ENCODE measurements at places on chromosomes 1 and 21.

DNA sequence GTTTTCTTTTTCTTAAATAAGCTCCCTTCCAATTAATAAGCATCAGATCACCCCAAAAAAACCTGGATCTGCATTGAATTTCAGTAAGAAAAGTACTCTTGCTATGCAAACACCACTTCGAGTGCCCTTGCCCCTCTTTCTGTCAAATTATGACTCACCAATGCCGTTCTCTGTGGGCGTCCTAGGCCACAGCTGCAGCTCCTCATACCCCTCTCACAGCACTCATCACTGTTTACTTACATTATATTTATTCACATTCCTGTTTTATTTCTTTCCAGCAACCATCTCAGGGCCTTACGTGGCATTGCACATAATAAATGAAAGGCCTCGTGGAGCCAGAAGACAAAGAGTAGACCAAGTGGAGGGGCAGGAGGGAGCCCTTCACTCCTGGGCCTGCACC is 99.1 kb upstream of the CTTNBP2NL start:
- DNase-seq, result no peak

- DNase-seq, result no peak
Measured at GRCh38 chr21:44972821-44973220, 33.0 kb downstream of the SLX9 start.

GRCh38 chr1:184513966-184514365 is 127.1 kb downstream of the C1orf21 start:
- DNase-seq, result no peak

DNA sequence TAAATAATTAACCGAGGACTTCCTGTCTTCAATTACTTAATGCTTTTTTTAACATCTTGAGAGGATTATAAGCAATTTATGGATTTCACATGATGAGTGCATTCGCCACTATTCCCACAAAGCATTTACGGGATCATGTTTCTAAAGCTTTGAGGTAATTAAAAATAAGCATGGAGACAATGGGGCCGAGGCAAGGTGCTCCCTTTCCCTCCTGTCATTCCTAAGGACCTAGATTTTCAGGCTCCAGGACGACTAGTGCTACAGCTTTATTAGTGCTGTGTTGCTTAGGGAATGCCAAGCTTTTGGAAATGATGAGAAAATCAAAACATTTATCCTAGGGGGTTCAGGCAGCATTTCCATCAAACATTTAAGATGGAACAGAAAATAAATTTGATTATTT is 209.2 kb downstream of the KCTD3 start:
- no peak for DNase-seq

DNA sequence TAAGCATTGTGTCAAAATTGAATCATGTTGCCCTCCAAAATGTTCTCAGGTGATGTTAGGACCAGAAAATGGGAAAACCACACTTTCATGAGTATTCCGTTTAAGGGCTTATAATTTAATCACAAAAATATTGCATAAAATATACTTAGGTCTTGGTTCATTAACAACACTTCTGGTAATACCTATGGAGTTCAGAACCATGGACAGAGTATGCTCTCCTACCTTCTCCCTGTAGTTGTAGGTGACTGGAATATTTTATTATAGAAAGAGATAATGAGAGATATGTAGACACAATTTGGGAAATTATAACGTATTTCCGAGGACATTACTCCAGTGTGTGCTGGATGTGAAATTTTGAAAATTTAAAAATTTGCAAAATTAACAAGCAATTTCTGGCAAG is 232.5 kb downstream of the NCAM2 start:
- DNase-seq, result no peak

GRCh38 chr1:108000184-108000583 is 35.2 kb upstream of the VAV3 start:
- no peak for DNase-seq

- DNase-seq, result no peak
Measured at GRCh38 chr1:89291276-89291675, 18.6 kb upstream of the GBP5 start.

DNA sequence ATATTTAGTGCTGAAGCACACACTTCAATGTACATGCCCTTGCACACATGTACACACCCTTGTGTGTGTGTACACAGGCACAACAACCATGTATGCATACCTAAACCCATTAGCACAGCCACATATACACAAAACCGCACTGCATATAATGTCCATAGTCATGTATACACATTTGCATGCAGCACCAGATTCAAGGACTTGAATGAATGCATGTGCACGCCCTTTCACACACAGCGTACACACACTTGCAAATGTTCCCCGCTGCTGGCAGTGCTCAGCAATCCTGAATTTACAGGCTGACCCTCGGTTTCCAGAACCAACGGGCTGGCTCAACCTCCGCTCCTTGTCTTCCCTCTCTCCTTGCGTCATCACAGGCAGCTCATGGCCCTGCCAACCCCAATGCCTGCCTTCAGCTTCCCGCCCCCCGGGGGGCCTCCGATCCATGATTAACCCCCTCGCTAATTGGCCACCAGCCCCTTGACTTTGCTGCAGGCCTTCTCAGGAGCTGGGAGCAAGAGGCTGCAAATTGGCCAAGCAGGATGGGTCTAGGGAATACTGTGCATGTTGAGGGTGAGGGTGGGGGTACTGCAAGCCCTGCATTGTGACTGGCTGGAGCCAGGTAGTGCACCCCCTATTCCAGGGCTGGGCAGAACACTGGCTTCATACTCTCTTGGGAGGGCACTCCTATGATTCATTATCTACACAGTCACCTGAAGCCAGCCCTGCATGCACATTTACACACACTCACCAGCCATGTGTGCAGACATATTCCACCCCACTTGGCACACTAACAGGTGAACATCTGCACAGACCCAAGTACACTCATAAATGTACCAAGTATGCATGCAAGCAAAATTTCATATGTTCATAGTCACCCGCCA is 7.9 kb downstream of the GPR3 start:
- no peak for DNase-seq

DNA sequence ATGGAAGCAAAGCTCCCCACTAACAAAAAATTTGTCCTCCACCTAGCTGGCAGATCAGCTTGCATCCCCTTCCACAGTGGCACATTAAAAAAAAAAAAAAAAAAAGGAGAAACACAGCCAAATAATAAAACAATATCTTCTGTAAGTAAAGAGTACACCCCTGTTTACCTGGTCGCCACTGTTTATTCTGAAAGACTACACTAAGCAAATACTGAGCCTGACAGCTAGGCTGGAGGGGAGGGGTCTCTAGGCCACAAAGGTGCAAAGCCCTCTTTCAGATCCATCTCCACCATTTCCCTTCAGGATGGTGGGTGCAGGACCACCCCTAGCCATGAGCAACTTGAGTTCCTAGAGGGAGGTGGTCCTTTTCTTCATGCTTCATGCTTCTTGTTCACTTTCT is 22.8 kb upstream of the SLC45A3 start:
- no peak for DNase-seq

GRCh38 chr1:104718752-104719151 is 969.1 kb downstream of the AMY1C start:
- DNase-seq, result no peak

DNA sequence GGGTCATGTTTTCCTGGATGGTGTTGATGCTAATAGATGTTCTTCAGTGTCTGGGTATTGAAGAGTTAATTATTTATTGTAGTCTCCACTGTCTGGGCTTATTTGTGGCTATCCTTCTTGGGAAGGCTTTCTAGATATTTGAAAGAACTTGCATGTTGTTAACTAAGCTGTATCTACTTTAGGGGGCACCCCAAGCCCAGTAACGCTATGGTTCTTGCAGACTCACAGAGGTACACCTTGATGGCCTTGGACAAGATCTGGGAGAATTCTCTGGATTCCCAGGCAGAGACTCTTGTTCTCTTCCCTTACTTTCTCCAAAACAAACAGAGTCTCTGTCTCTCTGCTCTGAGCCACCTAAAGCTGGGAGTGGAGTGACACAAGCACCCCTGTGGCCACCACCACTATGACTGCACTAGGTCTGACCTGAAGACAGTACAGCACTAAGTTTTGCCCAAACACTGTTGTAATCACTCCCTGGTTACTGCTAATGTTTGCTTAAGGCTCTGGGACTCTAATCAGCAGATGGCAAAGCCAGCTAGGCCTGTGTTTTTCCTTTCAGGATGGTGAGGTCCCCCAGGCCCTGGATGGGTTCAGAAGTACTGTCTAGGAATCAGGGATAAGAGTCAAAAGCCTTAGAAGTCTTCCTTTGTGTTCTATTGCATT is 76.5 kb upstream of the C1orf21 start:
- no peak for DNase-seq

GRCh38 chr1:225754940-225755641 is 22.5 kb upstream of the SRP9 start:
- DNase-seq, result no peak

DNA sequence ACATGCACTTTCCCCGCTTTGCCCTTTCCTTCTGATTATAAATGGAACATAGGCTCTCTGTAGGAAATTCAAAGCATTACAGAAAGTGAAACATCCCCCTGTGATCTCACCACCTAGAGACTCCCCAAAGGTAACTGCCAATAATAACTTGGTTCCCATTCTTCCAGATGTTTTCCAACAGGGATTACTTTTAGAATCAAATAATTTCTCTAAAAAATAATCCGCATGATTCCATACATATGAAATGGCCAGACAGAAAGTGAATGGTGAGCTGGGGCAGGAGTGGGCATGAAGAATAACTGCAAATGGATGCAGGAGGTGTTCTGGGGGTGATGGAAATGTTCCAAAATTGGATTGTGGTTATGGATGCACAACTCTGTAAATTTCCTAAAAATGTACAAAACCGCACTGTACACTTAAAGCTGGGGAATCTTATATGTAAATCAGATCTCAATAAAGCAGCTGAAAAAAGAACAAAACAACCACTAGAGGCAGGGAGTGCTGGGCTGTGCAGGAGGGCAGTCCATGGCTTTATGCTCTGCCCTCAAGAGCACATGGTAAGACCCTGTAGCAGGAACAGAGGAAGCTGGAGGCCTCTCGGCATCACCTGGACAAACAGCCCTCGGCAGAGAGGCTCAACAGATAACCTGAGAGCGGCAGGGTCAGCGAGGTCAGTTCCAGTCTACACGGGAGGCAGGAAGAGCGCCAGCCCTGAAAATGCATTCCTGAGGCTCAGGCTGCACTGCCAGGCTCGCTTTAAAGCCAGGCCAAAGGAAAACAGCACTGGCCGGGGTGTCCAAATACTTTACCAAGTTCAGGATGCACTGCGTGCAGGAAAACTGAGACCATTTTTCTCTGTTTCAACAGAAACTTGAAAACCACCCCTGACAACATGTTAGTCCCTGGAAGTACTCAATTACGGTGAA is 39.7 kb downstream of the CAPZB start:
- no peak for DNase-seq

- DNase-seq, result no peak
Measured at GRCh38 chr1:5617546-5617945, 374.7 kb downstream of the NPHP4 start.

GRCh38 chr1:234515821-234516241 is 36.9 kb upstream of the TARBP1 start:
- DNase-seq, result no peak

- DNase-seq, result no peak
Measured at GRCh38 chr1:21523297-21523813, 14.1 kb downstream of the ALPL start.

DNA sequence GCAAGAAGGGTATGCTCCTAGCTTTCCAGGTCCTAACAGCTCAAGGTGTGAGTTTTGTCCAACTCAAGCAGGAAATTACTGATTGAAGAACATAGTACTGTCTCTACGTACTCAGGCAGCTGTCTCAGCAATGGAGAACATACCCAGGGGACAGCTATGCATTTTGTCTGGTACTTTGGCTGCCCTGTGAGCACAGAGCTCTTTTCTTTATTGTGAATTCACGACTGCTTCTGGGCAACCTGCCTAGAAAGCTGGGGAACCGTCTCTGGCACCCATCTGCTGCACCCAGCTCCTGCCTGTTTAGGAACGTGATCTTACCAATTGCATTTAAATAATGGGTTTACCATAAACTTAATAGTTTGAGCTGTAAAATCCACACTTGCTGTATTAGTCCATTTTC is 258.1 kb downstream of the HHAT start:
- DNase-seq, result no peak

GRCh38 chr1:162206749-162207635 is 137.5 kb downstream of the NOS1AP start:
- DNase-seq, result no peak

DNA sequence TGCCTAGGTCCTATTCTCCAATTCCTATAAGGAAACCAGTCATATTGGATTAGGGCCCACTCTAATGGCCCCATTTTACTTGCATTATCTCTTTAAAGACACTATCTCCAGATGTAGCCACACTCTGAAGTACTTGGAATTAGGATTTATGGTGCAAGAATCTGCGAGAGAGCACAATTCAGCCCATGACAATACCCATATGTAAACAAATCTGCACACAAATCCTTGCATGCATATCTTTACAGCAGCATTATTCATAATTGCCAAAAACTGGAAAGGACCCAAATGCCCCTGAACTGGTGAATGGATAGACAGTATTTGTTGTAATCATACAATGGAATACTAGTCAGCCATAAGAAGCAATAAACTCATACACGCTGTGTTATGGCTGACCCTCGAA is 229.8 kb upstream of the ADAMTS5 start:
- DNase-seq, result no peak

DNA sequence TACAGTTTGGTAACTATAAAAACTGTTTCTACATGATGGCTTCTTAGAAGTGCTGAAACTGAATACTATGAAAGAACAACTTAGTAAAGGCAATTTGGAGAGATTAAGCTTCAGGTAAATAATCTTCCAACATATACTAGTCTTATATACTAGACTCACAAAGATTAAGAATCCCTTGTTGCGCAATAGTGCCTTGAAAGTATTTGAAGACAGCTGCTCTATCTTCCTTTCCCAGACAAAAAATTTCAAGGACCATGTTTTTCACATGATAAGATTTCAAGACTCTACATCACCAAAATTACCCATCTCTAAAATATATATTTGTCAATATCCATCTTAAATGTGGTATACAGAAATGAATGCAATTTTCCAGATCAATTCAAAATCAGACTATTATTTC is 37.7 kb upstream of the ASPM start:
- no peak for DNase-seq

- DNase-seq, result no peak
Measured at GRCh38 chr1:234938135-234938534, 190.5 kb downstream of the TOMM20 start.

DNA sequence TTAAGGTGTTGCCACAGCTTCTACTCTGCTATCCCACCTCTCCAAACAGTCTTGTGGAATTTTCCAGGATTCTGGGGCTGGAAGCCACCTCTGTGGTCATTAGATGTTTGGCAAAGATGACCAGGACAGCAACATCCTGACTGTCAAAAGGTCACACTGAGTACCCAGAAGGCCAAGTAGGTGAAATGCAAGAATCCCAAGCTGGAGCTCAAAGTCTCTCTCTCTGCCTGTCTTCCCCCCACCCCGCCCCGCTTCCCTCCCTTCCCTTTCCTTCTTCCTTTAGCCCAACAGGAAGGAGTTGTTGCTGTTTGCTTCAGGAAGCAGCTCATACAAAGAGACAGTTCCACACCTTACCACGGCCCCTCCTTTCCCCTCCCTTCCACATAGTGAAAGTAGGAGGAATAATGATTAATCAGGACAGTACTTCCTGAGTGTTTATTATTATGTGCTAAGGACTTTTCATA is 75.6 kb upstream of the SLC2A1 start:
- no peak for DNase-seq
